ENCODE measurements at places on chromosomes 7 and 10. TPM values are rescaled to one million over a fixed set of nuclear protein-coding genes. Genes with fewer than 3 reads are reported as not detected.

The NPSR1 gene
- total RNA-seq, result 1.0 TPM

GRCh38 chr10:2914741-2915140, 152.6 kb upstream of the PFKP start:
- DNase-seq, result no peak

GRCh38 chr10:130352291-130352645, 216.1 kb downstream of the GLRX3 start:
- DNase-seq, result no peak

GRCh38 chr7:112708236-112708635, 82.0 kb downstream of the TMEM168 start:
- DNase-seq, result no peak

DNA sequence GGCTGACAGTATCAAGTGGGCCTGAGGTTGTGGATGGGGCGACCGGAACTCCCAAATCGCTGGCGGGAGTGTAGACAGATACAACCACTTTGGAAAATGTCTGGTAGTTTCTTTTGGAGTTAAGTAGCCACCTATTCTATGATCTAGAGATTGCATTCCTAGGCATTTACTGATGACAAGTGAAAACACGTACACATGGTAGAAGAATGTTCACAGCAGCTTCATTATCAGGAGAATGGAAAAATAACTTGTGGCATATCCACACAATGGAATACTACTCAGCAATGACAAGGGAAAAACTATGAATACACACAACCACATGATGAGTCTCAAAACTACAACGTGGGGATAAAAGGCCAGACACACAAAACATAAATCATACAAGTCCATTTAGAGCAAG, 146.0 kb downstream of the MYOF start:
- DNase-seq, result no peak

GRCh38 chr7:119254742-119255141, 1018.2 kb upstream of the KCND2 start:
- no peak for DNase-seq

The GRID2IP gene
- 0.37 TPM for total RNA-seq

DNA sequence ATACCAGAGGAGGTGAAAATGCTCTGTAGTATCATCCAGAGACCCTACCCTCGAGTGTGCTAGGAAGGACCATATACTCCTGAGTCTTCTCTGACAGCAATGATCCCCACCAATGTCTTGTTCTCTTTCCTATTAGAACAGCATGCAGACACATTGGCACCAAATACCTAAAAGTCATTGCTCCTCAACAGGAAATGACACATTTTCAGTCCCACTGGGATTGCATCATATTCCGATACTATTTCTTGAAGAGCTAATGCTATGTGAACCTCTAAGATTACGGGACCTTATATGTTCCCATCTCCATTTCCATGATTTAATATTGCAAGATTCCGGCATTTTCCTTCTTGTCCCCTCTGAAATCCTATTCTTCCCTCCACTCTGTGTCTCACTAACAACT, 177.4 kb downstream of the NRP1 start:
- no peak for DNase-seq

Measured in colonic mucosa (tissue), 4 donors.